ENCODE measurements at places on chromosomes 1 and 21.

DNA sequence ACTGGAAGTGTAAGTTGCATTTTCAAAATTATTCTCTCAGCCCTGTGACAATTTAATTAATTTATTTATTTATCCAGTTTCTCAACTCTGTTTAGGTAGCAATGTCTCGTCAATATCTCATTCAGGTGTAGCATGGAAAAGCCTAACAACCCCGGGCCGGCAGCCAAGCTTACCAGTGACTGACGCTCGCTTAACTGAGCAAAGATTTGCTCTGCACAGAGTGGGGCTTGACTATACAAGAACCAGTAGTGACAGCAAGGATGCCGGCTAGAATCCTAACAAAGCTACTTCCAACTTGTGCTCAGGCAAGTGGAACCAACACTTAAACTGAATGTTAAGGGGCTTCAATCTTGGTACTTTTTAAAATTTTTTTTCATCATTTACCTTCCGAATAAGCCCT is 80.9 kb upstream of the ESRRG start:
- no peak for DNase-seq

- no peak for DNase-seq
Measured at GRCh38 chr1:182662121-182662890, 22.1 kb downstream of the RGS8 start.

GRCh38 chr1:48251821-48252220 is 29.3 kb downstream of the SLC5A9 start:
- DNase-seq, result no peak

DNA sequence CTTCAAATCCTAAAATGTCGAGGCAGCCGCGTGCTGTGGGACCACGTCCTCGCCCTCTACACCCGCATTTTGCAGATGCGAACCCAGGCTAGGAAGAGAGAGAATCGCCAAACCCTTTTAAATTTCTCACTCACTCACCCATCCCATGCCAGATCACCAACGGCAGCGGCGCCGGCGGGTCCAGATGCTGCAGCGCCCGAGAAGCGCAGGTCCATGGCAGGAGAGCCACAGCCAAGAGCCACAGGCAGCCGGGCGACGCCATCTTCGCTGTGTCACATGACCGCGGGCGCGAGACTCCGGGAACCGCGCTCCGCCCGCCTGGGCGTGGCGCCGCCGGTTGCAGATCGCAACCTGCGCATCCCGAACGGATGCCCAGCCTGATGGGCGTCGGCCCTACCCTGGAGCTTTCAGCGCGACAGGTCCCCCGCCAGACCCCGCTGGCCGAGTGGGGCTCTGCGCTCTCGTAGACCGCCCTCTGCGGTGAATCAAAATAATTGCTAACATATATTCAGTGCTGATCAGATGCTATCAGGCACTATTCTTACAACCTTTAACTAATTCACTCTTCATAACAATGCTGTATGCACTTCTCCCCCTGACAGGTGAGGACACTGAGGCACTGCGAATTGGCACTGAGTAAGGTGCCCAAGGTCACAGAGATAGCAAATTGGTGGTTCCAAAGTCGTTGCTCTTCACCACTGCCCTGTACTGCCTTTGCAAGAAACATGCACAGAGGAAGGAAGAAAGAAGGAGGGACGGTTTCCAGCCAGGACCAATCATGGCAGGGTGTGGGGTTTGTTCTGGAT is at the start of gene PPT1:
Gene PPT1, minus strand, starts transcription at position 276 of the 806 bp plus-strand sequence. Its CDS starts 14 bp downstream, at position 262.
- peak; percentile 68 for DNase-seq

DNA sequence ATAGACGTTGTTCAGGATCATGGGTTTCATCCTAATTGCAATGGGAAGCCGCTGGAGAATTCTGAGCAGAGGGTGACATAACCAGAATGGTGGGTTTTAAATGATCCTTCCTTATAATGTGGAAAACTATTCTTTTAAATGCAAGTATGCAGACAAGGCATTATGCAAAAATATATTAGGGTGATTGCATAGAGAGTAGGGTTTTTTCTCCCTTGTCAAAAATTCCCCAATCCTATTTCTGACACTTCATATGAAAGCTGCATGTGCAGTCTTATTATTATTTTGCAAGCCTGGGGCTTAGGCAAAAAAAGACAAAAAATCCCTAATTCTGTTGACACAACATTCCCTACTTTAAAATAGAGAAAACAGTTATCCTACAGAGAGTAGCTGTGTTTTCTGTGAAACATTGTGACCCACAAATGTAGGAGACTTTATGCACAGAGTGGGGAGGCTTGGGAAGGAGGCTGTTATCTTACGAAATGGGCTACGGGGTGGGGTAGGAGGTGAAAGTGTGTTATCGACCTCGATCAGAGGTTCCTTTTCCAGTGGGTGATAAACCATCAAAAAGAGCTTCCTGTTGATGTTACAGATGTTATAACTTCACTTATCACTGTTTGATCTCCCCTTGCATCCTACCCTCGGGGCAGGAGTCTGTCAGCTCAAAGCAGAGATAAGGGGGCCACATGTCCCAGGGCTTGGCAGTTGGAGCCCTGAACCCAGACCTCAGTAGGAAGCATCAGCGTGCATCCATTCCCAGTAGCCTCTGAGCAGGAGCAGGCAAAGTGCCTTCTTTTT is 27.2 kb downstream of the RHEX start:
- no peak for DNase-seq

GRCh38 chr1:7421471-7422075 is 349.5 kb upstream of the VAMP3 start:
- no peak for DNase-seq

- DNase-seq, result no peak
Measured at GRCh38 chr1:25747046-25747719, 52.8 kb upstream of the SELENON start.

DNA sequence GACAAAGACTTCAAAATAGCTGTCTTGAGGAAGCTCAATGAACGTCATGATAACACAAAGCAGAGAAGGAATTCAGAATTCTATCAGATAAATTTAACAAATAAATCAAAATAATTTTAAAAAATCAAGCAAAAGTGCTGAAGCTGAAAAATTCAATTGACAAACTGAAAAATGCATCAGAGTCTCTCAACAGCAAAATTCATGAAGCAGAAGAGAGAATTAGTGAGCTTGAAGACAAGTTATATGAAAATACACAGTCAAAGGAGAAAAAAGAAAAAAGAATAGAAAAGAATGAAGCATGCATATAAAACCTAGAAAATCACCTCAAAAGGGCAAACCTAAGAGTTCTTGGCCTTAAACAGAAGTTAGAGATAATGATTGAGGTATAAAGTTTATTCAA is 21.0 kb upstream of the UHMK1 start:
- DNase-seq, result no peak

- no peak for DNase-seq
Measured at GRCh38 chr21:35716876-35717565, 343.3 kb downstream of the SETD4 start.

DNA sequence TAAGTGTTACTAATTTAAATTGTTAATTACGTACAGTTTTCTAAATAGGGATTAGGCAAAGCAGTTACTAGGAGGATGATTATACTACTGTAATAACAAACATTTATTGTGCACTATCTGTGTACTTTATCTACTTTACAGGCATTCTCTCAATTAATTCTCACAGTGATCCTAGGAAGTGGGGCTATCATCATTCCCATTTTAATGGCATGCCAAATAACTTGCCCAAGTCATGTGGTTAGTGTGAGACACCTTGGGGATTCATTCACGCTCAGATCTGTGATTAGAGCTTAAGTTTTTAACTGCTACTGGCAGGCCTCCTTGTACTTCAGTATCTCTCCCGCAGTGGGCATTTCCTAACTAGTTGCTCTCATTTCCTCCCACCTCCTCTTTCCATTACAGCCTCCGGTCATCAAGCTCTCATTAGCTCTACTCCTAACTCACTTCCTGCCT is 11.5 kb downstream of the PHLDA3 start:
- peak; percentile 40 for DNase-seq

- DNase-seq, result no peak
Measured at GRCh38 chr21:42370894-42371654, 4.7 kb upstream of the TFF1 start.
